RWPE1 (cell line): ENCODE measurements at places on chromosomes 5 and 9.

DNA sequence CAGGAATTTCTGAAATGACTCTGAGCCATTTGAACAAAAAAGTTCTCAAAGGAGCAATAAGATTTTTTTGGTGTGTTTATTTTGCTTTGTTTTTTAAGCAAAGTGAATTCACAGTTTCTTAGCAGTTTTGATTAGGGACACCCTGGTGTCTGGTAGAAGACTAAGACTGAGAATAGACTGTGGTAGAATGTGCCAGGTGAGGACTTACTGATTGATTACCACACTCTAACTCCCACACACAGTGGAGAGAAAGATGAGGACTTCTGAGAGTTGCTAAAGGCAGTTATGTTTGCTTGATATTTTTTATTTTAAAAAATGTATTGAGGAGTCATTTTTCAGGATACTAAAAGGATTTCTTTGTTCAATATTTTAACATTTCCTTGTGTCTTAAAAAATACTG, 175.1 kb downstream of the CD180 start:
- DNase-seq, result no peak

DNA sequence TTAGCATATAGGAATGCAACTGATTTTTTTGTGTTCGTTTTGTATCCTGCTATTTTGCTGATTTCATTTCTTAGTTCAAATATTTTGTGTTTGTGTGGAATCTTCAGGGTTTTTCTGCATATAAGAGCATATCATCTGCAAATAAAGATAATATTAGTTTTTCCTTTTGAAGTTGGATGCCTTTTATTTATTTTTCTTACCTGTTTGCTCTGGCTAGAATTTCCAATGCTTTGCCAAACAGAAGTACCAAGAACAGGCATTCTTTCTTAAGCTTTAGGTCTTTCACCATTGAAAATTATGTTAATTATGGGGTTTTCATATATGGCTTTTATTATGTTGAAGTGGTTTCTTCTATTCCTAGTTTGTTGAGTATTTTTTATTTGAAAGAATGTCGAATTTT, 505.1 kb upstream of the DMAC1 start:
- no peak for DNase-seq

GRCh38 chr9:127489471-127490115, 38.3 kb downstream of the LRSAM1 start:
- no peak for DNase-seq

GRCh38 chr5:168881427-168882149, 302.4 kb upstream of the PANK3 start:
- DNase-seq, result no peak

DNA sequence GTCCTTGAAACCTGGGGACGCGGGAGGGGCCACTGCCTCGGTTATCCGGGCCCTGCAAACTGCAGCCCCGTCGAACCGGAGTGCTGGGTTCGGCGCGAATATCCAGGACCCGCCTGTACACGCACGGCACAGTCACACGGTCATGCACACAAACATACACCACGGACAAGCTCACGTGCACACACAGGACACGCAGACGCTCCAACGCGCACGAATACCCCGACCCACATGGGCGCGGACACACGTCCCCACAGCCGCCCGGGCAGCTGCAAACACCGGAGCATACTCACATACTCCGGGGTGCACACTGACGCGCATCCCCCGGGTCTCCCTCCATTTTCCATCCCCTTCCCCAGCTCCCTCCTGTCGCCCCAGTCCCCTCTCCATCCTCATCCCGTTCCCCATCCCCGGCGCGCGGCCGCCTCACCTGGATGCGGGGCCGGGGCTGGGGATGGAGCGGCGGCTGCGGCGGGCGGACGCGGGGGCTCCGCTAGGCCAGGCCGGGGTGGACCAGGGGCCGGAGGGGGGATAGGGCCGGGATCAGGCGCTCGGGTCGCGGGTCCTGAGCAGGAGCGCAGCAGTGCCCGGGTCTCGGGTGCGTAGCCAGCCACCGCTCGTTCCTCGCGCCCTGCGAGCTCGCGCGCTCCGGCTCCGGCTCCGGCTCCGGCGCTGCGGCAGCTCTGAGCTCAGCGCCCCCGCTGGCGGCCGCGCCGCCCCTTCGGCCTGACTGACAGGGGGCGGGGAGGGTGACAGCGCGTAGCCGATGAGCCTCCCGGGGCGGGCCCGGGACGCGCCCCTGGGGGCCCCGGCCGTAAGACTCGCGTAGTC, at the start of the genes EIF4E1B and SNCB:
Gene EIF4E1B, plus strand, starts transcription at position 823 of the 828 bp plus-strand sequence. CDS start 12,113 bp downstream, outside the sequence.
Gene SNCB, minus strand, starts transcription at position 682 of the 828 bp plus-strand sequence. CDS start 880 bp downstream, outside the sequence.
- peak; percentile 72 for DNase-seq

- no peak for DNase-seq
These were observed 480.2 kb downstream of the RASEF start for GRCh38 chr9:82582693-82583092.

DNA sequence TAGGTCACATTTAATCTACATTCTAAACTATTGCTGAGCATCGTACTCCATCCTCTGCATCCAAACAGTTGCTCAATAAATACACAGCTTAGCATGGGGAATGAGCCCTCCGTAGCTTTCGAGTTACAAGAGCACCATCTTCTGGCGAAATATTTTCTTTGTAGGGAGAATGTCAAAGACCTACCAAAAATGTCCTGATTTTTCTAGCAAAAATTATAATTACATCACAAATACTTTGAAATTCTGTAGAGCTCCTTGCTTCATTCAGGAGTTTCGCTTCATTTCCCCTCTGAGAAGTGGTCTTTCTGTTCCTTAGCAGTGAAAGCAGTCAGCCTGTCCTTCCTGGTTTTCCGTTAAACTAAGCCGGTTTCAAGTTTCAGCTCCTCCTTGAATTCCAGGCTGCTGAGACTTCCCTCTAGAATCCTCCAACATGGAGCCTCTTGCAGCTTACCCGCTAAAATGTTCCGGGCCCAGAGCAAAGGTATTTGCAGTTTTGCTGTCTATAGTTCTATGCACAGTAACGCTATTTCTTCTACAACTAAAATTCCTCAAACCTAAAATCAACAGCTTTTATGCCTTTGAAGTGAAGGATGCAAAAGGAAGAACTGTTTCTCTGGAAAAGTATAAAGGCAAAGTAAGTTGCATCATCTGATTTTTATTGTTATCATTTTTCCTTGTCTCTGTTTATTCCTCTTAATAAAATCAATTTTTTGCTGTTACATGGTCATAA, at the start of gene GPX8:
Gene GPX8, plus strand, starts transcription at position 409 of the 730 bp plus-strand sequence. Its CDS starts 22 bp downstream, at position 431.
- DNase-seq, result peak; percentile 87

- DNase-seq, result no peak
These were observed 33.2 kb downstream of the CSF1R start for GRCh38 chr5:150052956-150053712.

DNA sequence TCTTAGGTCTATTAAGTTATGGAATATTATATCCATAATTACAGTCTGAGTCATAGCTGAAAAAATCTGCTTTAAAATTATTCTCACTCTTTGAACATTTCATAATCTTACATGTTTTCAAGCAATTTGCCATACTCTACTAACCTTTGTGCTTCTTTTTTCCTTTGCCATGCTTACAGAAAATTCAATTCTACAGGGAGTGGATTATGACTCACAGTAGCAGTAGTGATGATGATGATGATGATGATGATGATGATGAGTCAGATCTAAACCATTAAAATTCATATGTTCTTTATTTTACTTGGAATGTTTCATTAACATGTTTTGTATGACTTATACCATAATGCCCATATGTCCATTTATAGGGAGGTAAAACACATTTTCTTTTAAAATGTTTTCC, 207.1 kb downstream of the VPS13A start:
- DNase-seq, result peak; percentile 36

DNA sequence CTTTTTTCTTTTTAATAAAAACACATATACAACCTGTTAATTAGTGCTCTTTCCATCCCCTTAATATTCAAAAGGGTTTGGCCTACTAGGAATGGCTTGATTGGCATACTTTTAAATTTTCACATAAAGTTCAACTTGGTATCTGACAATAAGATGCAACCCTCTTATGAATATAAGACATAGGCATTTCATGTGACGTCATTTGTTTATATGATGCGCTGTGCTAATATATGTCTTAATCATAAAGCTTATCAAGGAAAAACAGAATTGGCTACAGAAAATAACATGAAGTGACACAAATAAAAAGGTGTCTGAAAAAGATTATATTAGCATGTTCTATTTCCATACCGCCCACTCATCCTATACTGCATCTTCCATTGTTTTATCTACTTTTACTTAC, 1642.4 kb downstream of the EFNA5 start:
- DNase-seq, result no peak

DNA sequence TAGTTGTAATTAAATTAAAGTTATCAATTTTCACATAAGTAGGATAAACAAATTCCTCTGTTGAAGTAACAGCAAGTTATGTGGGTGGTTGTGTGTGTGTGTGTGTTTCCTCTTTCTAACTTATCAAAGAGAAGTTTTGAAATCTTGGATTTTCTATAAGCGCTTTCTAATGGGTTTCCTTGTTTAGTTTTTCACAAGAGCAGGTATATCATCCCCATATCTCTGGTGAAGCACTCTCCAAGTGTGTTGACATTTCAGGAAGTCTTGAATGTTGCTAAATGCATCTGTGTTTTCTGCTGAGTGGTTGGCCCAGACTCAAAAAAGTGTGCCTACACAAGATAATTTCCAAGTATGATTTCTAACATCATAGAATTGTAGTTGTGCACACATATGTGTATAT, 43.3 kb downstream of the PRDM6 start:
- no peak for DNase-seq

DNA sequence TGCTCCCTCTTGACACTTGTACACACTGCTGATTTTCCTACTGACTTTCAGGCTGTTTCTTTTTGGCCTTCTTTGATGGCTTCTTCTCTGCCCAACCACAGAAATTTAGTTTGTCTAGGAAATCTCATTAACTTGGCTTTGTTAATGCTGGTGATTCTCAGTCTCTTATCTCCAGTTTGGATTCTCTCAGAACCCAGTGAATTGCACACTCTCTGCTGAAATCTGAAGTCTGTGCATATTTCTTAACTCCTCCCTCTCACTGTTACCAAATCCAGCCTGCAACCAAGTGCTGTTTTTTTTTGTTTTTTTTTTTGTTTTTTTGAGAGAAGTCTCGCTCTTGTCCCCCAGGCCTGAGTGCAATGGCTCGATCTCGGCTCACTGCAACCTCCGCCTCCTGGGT, 117.2 kb downstream of the CDC42SE2 start:
- no peak for DNase-seq

GRCh38 chr5:116469631-116470030, 105.0 kb downstream of the SEMA6A start:
- no peak for DNase-seq

GRCh38 chr9:124768750-124769548, 2.2 kb downstream of the NR6A1 start:
- no peak for DNase-seq

DNA sequence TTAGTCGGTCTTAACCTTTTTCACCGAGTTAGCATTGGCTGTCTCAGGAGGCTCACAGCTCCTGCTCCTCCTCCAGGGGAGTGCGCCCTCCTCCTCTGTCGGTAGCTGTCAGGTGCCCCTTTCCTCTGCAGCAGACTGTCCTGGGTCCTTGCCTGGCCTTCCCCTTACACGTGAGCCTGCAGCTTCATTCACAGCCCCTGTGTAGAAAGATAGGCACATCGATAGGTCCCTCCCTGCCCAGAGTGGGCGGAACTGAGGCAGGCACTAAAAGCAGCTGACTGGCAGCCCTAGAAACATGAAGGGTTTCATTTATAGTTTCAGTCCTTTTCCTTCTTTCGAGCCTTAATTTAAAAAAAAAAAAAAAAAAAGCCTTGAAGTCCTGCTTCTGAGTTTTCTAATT, 17.2 kb downstream of the TENT4A start:
- DNase-seq, result no peak

DNA sequence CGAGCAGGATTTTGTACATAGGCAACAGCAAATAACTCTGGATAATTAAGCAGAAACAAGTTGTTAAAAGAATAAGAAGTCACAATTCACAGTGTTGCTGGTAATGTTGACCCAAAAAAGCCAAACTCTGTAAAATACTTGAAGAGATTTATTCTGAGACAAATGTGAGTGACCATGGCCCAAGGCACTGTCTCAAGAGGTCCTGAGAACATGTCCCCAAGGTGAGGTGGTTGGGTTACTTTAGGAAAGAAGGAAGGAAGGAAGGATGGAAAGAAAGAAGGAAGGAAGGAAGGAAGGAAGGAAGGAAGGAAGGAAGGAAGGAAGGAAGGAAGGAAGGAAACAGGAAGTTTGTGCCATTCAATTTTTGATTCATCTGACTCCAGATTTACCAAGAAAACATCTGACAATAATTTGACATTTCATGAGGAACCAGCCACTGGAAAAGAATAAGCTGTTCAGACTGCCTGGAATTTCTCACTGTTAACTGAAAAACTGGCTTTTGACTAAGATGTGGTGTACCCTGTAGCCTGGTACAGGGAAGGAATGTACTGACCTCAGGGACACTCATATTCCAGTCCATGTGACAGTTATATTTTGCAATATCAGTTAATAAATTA, 295.9 kb upstream of the TNC start:
- DNase-seq, result no peak

GRCh38 chr9:90821697-90822096, 20.1 kb downstream of the SYK start:
- peak; percentile 45 for DNase-seq

GRCh38 chr9:34664281-34665066, 2.0 kb upstream of the CCL27 start:
- peak; percentile 39 for DNase-seq

GRCh38 chr9:79588488-79589223, 16.9 kb downstream of the TLE4 start:
- no peak for DNase-seq

GRCh38 chr5:95822542-95823181, at the start of gene GLRX:
GLRX (minus strand) TSS chr5:95822726; CDS start chr5:95822662, 64 bp downstream.
- peak; percentile 91 for DNase-seq

DNA sequence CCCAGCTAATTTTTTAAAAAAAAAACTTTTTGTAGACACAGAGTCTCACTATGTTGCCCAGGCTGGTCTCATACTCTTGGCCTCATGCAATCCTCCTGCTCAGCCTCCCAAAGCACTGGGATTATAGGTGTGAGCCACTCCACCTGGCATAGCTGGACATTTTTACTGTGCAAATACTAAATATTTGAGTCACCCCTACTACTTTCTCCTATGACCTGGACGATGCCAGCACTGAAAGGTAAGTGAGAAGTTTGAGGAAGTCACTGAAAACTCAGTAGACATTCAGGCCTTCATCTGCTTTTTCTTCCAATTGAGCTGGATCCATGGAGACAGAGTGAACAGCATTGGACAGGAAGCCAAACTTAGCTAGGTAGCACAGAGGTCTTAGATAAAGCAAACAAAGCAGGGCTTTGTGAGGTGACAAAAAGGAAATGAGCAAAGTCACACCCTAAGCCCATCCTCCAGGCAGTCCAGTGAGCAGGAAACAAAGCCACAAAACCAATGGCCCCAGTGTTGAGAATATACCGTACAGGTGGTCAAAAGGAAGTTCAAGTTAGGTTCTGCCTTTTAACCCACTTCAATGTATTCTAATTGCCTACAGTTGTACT, 192.6 kb upstream of the RASA1 start:
- DNase-seq, result no peak

DNA sequence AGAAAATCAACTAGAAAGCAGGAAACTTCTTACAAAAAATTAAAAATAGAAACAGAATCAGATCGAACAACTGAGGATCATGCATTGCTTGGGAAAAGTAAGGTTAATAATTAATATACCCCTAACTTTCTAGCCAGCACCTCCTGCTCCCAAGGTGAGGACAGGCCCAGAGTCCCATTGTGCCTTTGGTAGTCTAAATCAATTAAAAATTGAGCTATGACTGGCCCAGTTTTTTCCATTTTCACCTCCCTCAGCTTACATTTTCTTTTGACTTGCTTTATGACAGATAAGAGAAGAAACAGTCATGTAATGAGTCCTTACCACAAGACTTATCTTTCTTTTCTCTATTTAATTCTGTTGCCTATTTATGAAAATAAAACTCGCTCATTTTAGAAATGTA, 182.2 kb downstream of the RAB3C start:
- DNase-seq, result no peak

GRCh38 chr9:129422843-129423192, 198.1 kb downstream of the C9orf50 start:
- DNase-seq, result no peak

- DNase-seq, result peak; percentile 22
These were observed 43.1 kb downstream of the HRH2 start for GRCh38 chr5:175700991-175701390.
